ENCODE measurements at places on chromosomes 13 and 19.
A peak's percentile ranks its signal among the peaks of the same experiment; 100 is the strongest.

DNA sequence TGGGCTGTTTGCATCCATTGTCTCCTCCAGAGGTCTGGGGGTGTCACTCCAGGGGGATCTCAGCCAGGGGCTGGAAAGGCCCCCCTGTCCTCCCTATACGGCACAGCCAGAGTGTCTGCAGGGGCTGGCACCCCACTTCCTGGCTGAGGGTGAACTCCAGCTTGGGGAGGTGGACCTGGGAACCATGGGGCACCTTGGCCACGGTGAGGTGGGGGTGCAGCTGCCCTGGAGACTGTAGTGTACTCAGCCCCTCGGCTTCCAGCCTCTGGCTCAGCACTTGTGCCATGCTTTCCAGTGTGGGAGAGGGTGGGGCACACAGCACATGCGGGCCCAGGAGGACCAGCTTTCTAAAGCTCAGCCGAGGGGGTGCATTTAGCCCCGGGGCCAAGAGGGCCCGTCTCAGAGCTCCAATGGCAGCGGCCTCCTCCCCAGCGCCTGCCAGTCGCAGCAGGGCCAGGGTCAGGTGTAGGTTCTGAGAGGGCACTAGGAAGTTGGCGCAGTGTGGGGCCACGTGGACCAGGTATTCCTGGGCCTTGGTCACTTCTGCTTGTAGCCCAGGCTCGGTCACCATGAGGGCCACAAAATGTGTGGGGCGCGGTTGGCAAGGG, 1.4 kb downstream of the LENG9 start:
- peak overlapping the region; percentile 96 for H3K27ac ChIP-seq
- no peak for DNase-seq
- H3K4me3 ChIP-seq: peak overlapping the region; percentile 58
- peaks cover 28% of the 10 kb centered on the region for H3K36me3 ChIP-seq
- no peaks in the 10 kb centered on the region for H3K27me3 ChIP-seq

GRCh38 chr19:41353466-41354342, at the start of gene TGFB1:
Gene TGFB1, minus strand, starts transcription at chr19:41353922. Its CDS starts 878 bp downstream, at chr19:41353044.
- H3K27me3 ChIP-seq: no peaks in the 10 kb centered on the region
- DNase-seq: peak; percentile 57
- peaks cover 6% of the 10 kb centered on the region for H3K4me1 ChIP-seq
- H3K36me3 ChIP-seq: no peaks in the 10 kb centered on the region

DNA sequence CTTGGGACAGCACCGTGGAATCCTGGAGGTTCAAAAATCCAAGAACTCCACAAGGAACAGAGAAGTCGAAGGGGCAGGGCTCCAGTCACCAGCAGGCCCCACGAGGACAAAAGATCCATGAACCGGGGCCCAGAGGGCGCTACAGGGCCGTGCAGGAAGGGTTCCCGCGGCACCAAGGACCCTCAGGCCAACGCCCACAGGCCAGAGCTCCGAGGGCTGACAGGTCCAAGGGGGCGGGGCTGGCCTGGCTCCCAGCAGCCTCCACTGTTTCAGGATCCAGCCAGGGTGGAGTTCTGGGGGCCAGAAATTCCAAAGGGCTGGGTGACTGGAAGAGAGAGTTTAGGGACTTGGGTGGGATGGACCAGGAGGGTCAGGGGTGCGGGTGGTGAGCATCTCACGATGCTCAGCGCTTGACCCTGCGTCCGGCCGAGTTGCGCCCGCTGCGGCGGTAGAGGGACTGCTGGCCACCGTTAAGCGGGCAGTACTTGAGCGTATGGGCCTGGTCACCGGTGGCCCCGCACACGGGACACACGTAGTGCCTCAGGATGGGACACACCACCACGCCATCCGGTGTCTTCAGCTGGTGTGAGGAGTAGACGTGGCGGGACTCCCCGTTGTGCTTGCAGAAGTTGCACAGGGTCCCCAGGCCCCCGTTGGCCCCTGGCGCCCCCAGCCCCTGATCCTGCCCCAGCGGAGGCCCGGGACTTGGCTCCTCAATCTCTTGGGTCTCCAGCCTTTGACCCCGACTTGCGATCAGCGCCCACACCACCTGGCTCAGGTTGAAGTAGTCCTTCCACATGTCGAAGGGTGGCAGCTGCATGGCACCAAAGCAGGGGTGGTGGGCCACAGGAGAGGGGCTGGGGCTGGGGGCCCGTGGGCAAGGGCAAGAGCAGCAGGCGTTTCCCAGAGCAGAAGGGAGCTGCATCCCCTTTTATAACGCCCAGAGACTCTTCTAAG, at the start of gene NANOS2:
TSS of gene NANOS2 (minus strand) at position 905 of the 957 bp plus-strand sequence. CDS start at position 820, 85 bp downstream.
- DNase-seq: no peak
- no peak within 1 kb of the TSS for H3K4me3 ChIP-seq
- no peaks in the 10 kb centered on the region for H3K36me3 ChIP-seq
- peaks cover 11% of the 10 kb centered on the region for H3K27me3 ChIP-seq

DNA sequence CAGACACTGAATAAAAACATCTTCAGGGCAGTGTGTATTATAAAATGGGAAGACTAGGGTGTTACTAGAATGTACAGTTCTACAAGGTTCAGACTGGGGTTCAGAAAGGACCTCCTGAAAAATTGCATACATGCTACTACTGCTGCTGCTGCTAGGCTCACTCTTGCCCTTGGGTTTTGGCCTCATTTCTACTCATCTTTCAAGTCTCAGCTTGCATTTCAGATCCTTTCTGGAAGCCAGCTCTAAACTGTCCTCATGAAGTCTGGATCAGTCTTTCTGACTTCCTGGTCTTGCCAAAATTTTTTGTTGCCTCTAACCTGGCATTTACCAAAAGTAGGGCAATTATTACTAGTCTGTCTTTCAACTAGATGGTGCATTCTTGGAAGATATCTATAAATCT, 393.3 kb downstream of the DIAPH3 start:
- no peaks in the 10 kb centered on the region for H3K27me3 ChIP-seq
- H3K4me1 ChIP-seq: no peaks in the 10 kb centered on the region
- no peak for DNase-seq
- H3K27ac ChIP-seq: no peak overlapping the region
- H3K4me3 ChIP-seq: no peak overlapping the region
